ENCODE measurements at places on chromosomes 3 and 15. TPM values are rescaled to one million over a fixed set of nuclear protein-coding genes. Genes with fewer than 3 reads are reported as not detected.

The FBXO40 gene
- total RNA-seq = not detected

The GLDN gene
- total RNA-seq = 29.8 TPM

The CHRNA5 gene
- total RNA-seq = 1.3 TPM

The CHRNA7 gene
- 0.36 TPM for total RNA-seq

The STRIT1 gene
- total RNA-seq = not detected

The WDR72 gene
- total RNA-seq = not detected

The COL6A6 gene
- 0.06 TPM for total RNA-seq

The TRPM1 gene
- 0.19 TPM for total RNA-seq

The GNAT1 gene
- 1.3 TPM for total RNA-seq

The SCAANT1 gene
- not detected for total RNA-seq

The KLHL40 gene
- 0.19 TPM for total RNA-seq

The CHDH gene
- total RNA-seq = 0.63 TPM

The ACOX2 gene
- total RNA-seq = 26.8 TPM

The IGDCC3 gene
- not detected for total RNA-seq

The DPPA2 gene
- not detected for total RNA-seq

The DPPA4 gene
- not detected for total RNA-seq

The BOC gene
- 103 TPM for total RNA-seq

The CACNA2D2 gene
- total RNA-seq = 3.6 TPM

The FOXL2NB gene
- not detected for total RNA-seq

Measured in omental fat pad (tissue), 4 donors.